ENCODE measurements at places on chromosomes 11 and 22. TPM values are rescaled to one million over a fixed set of nuclear protein-coding genes. Genes with fewer than 3 reads are reported as not detected.

The TUB gene
- total RNA-seq: 1.8 TPM

DNA sequence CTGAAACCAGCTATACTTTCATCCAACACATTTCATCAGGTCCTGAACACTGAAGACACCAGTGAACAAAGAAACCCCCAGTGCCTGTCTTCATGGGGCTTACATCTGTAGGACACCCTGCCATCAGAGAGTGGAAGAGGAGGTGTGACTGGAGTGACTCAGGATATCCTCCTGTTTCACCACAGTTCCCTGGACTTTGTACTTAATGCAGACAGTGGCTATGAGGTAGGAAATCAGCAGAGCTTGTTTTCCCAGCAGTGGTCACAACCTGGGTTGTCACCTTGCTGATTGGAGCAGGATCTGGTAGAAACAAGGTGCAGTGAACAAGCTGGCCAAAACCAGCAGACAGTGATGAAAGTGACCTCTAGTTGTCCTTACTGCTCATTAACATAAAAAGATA, 128.8 kb downstream of the KIRREL3 start:
- DNase-seq: no peak

DNA sequence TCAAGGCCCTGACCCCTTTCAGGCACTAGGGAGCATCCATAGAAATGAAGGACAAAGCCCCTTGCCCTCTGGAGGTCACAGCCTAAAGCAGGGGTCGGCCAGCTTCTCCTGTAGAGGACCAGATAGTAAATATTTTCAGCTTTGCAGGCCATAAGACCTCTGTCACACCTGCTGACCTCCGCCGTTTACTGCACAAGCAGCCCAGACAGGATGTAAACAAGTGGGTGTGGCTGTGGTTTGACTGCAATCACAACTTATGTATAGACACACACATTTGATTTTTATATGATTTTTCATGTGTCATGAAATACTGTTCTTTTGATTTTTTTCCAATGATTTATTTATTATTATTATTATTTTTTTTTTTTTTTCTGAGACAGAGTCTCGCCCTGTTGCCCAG, 34.3 kb downstream of the KIAA1671 start:
- DNase-seq: no peak

DNA sequence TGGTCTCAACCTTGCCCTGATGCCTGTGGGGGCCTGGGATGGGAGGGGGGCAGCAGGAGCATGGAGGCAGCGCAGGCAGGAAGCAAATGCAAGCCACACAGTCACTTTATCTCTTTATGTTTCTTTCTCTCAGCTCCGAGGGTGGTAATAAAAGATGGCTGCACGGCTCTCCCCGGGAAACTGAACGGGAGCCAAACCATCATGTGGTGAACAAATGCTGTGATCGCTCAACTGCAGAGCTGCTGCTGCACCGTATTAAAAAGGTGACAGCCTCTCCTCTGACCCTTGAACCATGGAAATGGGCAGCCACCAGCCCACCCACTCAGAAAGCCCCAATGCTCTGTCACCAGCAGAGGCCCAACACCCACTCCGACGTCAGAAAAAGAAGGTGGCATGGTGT, 110.0 kb downstream of the TIMP3 start:
- no peak for DNase-seq

DNA sequence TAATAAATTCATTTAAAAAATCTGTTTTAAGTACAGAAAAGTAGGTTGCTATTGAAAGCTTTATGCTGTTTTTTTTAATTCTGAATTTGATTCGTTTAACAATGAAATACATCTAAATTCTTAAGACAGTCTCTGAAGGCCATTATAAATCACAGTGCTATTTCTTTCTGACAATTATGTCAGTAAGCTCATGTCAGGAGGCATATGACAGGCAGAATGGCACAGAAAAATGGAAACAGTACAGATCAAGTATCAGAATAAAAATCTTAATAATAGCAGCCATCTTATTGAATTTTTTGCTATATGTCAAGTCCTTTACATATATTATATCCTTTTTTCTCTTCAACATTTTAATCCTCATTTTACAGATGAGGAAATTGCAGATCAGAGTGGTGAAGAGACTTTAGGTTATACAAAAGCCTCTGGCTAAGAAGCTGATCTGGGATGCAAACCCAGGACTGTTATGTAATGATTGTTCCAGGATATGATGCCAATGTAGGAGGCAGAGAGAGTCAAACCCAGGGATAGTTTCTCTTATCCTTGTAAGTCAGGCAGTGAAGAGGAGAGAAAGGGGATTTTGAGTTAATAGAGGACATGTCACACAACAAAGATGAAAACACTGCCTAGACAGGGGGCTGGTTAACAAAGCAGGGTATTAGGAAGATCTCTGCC, 283.1 kb upstream of the CCDC90B start:
- no peak for DNase-seq

- DNase-seq: no peak
These were observed 12.2 kb downstream of the RIBC2 start for GRCh38 chr22:45425531-45426265.

The HIRA gene
- 35.0 TPM for total RNA-seq

DNA sequence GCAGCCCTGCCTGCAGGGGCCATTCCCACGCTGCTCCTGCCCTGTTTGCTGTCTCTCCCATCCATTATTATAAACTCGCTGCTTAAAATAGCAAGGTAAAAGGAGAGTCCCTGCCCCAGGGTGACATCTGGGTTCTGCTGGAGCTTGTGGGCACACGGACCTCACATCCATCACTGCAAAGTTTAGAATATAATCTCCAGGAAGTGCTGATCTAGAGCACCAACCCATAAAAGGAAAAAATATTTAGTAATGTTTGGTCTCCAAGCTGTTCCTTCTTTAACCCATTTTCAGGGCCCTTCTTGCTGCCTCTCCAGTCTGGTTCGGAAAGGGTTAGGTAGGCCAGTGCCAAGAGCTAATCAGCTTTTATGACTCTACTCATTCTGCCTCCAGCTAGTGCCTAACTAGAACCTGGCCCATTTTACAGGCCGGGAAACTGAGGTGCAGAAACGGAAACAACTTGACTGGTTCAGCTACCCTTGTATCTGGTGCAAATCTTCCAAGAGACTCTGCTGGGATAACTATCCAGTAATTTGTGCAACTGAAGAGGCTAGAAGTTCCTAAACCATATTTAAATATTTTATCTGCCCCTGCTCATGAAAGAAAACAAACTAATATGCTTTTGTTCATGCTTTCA, 37.5 kb downstream of the IRAG1 start:
- no peak for DNase-seq

GRCh38 chr11:99585606-99586005, 564.9 kb downstream of the CNTN5 start:
- no peak for DNase-seq

DNA sequence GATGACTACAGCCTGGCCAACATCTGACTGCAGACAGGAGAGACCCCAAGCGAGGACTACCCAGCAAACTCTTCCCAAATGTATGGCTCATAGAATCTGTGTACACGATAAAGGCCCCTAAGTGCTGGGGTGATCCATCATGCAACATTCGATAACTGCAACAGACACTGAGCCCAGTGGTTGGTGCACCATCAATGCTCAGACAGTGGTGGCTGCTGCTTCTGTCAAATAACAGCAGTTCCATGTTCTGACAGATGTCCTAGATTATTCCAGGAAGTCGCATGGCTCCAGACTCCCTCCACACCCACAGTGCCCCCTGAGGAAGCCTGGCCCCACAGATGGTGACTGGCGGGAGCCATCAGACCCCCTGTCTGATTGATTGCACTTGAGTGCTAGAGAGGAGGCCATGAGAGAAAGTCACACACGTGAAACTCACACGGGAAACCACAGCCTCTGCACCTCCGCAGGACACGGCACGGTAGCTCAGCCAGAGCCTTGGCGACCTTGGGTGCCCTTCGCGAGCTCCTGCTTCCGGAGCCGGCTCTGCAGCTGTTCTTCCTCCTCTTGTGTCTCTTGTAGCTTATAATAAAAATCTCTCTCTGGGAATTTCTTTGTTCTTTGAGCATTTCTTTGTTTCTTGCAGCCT, 1155.9 kb downstream of the TBC1D22A start:
- no peak for DNase-seq

GRCh38 chr11:93747122-93747521, 5.7 kb downstream of the C11orf54 start:
- DNase-seq: no peak

The SMC1B gene
- not detected for total RNA-seq

- no peak for DNase-seq
These were observed 177.1 kb upstream of the PITPNB start for GRCh38 chr22:28096161-28096560.

- no peak for DNase-seq
These were observed 154.4 kb downstream of the NAV2 start for GRCh38 chr11:19867064-19867463.

DNA sequence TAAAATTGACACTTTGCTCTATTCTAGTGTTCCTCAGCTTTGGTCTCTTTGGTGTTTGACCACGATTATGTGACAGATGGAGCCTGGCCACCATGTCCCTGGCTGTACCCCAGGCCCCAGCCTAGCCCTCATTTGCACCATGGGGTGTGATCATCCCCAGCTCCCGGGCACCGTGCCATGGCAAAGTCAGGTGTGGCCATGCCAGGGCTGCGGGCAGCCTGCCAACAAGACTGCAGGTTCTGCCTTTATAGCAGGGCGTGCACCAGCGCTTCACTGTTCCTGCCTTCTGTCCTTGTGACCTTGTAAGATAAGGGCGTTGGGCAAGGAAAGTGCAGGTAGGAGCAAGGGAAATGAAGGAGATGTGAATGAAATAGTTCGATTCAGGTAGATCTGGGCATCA, 22.4 kb upstream of the APOBEC3A start:
- peak; percentile 98 for DNase-seq

- DNase-seq: no peak
These were observed 138.5 kb downstream of the FEZ1 start for GRCh38 chr11:125357551-125357950.

- no peak for DNase-seq
These were observed 196.5 kb upstream of the UBASH3B start for GRCh38 chr11:122459064-122459463.

The IGF2 gene
- 12.1 TPM for total RNA-seq

GRCh38 chr11:46520971-46521745, 72.7 kb downstream of the AMBRA1 start:
- no peak for DNase-seq

The TMPRSS6 gene
- total RNA-seq: 0.29 TPM

DNA sequence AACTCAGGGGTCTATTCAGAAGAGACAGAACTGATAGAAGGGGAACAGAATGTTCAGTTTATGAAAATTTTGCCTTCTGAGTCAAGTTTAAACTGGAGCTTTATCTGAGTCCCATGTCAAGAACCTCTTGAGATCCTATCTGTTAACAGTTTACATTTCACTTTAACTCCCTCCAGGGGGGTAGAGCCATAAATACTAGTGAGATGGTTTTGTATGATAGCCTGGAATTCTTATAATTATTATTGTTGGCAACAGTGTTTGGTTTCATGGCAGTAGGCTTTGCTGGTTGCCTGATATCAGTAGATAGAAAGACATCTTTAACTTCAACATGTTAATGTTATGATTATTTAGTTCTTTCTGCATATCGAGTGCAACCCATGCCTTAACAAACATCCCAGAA, 498.5 kb downstream of the INSC start:
- DNase-seq: no peak

The YAP1 gene
- 52.2 TPM for total RNA-seq

The OR51E2 gene
- 0.46 TPM for total RNA-seq

GRCh38 chr11:30725645-30726195, 139.6 kb upstream of the MPPED2 start:
- DNase-seq: no peak

The MS4A6A gene
- 21.0 TPM for total RNA-seq

All from mucosa of descending colon (tissue), 3 donors.